ENCODE measurements at places on chromosomes 6 and 20.

DNA sequence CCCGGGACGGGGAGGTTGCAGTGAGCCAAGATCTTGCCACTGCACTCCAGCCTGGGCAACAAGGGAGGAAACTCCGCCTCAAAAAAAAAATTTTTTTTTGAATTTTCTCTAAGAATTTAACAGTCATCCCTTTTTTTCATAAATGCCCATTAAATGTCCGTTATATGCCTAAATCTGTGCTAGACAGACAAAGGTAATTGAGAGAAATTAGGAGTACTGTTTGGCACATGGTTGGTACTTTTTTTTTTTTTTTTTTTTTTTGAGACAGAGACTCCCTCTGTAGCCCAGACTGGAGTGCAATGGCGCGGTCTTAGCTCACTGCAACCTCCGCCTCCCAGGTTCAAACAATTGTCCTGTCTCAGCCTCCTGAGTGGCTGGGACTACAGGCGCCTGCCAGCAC lies 1.7 kb downstream of the PCMT1 start:
- no peak for DNase-seq

GRCh38 chr6:2684103-2684749 lies 66.5 kb downstream of the MYLK4 start:
- DNase-seq = no peak

- DNase-seq = no peak
These were observed 250.9 kb upstream of the RREB1 start for GRCh38 chr6:6856538-6857523.

DNA sequence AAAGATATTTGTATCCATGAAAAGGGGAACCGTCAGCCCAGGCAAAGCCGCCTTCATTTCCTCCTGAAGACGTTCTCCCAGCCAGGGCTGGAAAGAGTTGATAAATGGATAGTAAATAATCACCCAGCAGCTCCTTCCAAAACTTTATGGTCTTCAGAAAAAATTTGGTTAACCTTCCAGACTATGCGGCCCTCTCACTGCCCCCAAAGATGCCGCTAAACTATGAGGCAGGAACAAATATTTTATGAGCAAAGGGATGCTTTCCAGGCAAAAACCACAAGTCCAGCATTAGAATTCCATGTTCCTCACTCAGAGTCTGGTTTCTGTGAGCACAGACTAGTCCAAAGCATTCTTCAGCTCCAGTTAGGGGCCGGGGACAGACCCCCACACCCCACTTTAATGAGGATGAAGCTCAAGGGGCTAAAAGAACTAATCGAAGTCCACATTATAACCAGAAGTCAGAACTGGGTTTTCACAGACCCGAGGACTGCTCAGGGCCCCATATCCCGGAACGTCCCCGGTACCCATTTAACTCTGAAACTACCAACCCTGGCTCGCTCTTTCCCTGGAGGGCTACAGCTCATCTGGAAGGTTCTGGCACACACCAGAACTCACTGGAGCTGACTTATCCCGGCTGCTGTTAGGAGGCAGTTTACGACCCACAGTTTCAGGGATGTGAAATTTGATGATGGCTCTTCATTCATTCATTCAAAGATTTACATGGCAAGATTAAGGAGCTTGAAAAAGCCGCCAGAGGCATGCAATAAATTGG lies 29.4 kb downstream of the BMP7 start:
- DNase-seq = no peak

- DNase-seq = no peak
These were observed 13.0 kb downstream of the ALDH8A1 start for GRCh38 chr6:134936931-134937330.

- no peak for DNase-seq
These were observed 61.1 kb downstream of the GRM4 start for GRCh38 chr6:34084591-34085290.
